T-helper 1 cell (primary cell): ENCODE measurements at places on chromosomes 3 and 15.

- DNase-seq: no peak
These were observed 157.4 kb upstream of the LRTM1 start for GRCh38 chr3:55085231-55085630.

DNA sequence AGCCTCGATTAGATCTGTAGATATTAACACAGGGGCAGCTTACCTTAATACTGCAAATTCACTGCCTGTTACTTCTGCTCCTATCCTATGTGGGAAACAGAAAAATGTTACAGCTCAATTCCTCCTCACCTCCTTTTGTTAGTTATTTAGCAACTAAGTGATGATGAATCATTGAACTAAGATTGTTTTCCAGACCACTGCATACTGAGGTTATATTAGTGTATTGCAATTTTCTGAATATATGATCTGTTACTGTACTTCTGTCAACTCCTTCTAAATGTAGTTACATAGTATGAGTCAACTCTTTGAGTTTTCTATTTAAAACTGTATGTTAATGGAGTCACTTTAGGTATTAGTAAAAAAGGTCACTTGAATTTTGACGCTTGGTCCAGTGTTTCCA is 331.5 kb upstream of the SLCO3A1 start:
- DNase-seq: no peak

- DNase-seq: no peak
These were observed 16.0 kb upstream of the CCNL1 start for GRCh38 chr3:157175691-157176507.

DNA sequence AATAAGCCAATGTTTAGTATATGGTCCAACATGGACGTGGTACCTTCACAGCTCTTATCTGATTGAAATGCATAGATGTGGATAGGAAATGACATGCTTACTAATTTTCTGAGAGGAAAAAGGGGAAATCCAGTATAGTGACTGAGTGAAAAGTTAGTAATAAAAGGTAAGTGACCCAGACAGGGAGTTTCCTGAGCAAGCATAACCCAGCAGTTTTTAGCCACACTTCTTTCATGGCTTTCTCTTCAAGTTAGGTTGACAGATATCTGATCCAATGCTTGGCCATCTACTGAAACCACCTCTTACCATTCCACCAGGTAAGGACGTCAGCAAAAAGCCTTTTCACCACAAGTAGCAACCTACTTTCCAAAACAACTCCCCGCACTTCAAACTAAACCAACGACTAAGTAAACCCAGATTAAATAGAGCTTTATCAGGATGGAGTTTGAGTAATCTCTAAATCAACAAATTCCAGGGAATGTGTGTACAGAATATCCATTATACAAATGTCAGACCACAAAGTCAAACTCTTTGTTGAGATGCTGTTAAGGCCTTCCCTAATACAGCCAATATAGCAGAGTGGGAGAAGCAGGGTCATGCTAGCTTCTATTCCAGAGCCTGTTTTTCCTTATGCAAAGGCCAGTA is 329.7 kb downstream of the RORA start:
- no peak for DNase-seq

DNA sequence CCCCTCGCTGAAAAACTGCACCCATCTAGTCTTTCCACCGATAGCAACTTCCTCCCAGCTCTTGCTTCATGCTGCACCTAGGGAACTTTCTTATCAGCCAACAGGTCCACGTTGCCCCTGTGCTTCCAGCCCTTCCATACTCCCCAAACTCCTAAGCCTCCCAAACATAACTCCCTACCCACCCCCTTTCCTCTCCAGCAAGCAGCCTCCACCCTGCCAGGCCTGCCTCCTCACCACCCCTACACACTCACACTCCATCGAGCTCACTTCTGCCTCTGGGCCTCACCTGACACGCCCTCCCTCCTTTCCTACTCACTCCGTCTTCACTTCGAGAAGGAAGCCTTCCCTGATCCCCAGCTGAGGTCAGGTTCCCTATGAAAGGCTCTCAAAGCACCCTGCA is 8.1 kb downstream of the INSYN1 start:
- DNase-seq: no peak

GRCh38 chr3:75332794-75333193 is 331.3 kb upstream of the FRG2C start:
- no peak for DNase-seq

DNA sequence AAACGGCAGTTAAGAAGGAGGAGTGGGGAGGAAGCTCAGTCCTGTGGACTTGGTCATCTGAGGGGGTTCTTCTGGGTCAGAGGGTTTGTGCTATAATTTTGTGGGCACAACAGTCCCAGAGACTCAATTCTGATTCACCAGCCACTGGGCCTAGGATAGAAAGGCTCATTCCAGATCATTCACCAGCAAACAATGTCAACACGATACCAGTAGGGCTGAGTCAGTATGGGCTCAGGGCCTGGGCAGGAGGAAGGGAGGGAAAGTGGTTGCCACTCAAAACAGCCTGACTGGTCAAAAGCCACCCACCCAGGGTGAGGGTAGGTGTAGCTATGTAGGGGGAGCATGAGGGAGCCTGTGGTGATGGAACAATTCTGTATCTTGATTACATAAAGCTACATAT is 86.9 kb upstream of the MEX3B start:
- DNase-seq: no peak

- DNase-seq: no peak
These were observed 170.9 kb downstream of the ABHD5 start for GRCh38 chr3:43861635-43862034.

- no peak for DNase-seq
These were observed 241.7 kb downstream of the FEZF2 start for GRCh38 chr3:62131620-62132019.

DNA sequence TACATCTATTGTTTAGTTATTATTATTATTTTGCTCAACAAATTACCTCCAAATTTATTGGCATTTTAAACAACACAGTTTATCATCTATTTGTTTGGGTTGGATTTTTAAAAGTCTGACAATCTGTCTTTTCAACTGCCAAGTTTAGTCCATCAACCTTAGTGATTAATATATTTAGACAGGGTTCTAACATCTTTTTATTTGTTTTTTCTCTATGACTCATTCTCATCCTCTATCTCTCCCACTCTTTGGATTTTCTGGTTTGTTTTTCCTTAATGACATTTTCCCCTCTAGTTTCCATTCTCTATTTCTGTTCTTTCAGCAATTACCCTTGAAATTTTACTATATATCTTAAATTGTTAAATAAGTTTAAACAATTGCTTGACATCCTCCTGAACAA is 41.9 kb downstream of the EMC4 start:
- no peak for DNase-seq

GRCh38 chr3:71348831-71349230 is 234.7 kb downstream of the FOXP1 start:
- DNase-seq: no peak

DNA sequence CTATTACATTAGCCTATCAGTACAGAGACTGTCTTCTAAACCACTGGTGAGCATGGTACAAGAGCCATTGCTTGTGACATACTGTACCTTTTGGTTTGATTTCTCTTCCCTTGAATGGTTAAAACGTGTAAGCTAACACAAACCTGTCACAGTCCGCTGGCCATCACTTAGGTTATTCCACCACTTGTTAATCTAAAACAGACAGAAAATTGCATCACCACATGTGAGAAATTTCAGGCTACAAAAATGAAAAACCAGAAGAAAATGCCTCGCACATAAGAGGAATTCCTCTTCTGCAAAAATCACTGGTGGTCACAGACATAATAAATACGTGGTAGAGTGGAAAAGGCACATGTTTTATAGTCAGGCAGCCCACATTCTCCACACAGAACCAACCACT is 22.1 kb downstream of the PARL start:
- DNase-seq: no peak

DNA sequence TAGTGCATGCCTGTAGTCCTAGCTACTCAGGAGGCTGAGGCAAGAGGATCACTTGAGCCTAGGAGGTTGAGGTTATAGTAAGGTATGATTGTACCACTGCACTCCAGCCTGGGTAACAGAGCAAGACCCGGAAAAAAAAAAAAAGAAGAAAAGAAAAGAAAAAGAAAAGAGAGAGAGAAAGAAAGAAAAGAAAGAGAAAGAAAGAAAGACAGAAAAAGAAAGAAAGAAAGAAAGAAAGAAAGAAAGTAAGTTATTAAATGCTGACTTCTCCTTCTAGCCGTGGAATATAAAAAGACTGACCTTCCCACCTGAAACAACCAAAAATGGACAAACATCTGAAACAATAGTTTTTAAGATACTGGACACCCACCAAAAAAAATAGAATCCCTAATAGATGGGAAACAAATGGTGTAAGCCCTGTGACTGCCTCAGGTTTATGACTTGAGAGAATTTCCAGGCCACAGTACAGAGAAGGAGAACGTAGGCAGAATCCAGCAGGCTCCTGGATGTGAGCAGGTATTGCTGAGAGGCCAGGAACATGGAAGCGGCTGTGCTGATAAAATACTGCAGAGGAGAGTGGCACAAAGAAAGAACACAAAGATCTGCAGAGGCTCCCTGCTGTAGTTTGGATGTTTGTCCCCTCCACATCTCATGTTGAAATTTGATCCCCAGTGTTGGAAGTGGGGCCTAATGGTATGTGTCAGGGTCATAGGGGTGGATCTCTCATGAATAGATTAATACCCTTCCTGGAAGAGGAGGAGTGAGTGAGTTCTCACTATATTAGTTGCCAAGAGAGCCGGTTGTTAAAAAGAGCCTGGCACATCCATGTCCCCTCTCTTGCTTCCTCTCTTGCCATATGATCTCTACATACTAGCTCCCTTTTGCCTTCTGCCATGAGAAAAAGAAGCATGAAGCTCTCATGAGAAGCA is 41.8 kb upstream of the PRSS50 start:
- DNase-seq: no peak

DNA sequence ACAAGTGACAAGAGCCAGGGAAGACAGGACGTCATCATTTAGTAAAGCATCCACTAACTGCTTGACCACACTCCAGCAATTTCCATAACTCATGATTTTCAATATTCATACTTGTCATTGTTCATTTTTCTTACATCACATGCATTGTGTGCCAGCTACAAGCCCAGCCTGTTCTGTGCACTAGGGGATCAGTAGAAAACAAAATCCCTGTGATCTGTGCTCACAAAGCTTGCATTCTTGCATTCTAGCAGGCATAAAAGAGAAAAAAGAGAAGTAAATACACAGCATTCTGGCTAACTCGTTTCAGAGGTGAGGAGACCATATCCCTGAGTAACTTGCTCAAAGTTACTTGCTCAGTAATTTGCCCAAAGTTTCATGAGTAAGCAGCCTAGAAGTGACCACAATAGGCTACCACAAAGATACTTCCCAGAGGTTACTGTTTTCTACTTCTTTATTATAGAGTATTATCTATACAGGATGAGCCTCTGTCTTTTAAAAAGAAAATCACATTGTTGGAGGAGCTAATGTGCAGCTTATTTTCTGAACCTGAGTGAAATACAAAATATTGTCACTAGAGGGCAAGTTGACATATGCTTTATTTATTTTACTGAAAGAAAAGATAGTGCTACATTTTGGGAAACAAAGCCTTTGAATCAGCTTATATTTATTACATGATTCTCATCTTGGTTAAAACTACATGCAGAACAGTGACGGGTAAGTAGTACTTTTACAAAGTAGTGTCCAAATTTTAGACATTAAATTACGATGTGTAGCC is 701.4 kb upstream of the LMCD1 start:
- DNase-seq: no peak

DNA sequence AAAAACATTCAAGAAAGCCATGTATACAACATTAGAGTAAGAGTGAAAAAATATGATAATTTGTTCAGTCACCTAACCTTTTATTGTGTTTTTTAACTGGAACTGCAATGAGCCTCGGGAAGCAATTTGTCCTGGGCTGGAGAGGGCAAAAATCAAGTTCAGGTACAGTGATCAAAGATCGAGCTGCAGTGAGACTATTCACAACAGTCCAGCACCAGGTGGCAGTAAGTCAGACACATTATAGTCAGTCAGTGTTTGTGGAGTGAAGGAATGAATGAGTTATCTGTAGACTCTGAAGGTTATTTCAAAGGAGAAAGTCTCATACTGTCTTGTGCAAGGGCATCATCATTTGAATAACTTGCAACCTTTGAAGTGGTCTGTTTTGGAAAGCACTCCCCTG is 116.6 kb downstream of the CHDH start:
- DNase-seq: no peak

DNA sequence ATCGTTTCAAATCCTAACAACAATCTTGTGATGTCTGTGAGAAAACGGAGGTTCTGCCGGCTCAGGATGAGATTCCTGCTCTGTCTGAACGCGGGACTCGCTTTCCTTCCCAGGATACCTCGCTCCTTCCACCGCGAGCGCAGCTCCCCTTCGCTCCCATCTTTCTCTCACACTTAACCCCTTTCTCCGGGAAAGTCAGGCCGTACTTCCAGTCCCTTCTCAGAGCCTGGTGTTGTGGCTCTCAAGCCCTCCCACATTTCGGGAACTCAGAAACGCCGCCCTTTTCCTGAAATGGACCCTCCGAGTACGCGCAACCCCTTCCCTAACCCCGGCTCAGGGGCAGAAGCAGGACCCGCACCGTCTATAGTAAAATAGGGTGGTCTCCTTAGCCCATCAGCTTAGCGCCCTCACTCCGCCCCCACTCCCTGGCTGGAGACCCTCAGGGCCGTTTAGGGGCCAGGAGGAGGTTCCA is 378 bp upstream of the FEM1B start:
- no peak for DNase-seq

DNA sequence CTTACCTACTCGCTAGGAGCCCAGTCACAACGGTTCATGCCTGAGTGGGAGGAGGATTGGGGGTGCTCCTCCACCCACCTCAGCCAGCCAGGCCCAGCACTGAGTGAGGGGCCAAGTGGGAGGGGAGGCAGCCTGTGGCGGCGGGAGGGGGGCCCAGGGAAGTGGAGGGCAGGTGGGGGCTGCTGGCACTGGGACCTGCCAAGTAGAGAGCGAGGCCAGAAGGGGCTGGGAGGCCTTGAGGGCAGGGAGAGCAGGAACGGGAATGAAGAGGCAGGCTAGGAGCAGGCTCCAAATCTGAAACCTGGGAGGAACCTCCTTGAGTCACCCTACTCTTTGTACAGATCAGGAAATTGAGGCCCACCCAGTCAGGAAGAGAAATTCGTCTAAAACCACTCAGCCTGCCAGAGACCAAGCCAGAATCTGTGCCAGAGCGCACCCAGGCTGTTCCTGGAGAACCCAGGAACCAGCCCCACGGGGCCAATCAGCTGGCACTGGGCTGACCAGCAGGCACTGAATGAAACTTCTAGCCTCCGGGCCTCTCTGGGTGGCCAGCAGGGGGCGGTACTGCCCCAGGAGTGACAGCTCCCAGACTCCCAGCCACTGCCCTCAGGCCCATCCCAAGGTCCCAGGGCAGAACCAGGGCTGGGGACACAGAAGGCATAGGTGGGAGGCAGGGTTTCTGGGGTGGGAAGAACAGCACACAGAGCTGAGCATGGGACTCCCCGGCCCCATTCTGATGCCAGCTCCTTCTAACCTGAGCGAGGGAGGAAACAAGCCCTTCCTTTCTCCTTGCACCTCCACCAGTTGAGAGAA is 14.8 kb upstream of the CYP11A1 start:
- peak; percentile 69 for DNase-seq

DNA sequence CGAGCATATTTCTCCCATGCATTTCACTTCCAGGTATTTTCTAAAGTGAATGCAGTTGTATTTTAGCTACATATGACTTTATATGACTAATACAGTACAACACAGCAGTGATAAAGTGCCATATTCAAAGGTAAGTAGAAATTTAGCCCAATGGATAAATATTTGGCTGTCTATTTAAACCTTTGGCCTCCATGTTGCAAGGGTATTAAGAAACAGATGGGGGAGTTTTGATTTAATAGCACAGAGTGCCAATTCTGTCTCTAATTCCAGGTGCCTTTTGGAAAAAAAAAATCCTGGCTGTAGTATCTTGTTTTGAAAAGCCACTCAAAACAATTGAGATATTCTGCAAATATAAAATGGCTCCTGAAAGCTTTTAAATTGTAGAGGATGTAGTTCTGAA is 44.9 kb upstream of the SGO1 start:
- no peak for DNase-seq

- no peak for DNase-seq
These were observed 4.6 kb downstream of the CIDEC start for GRCh38 chr3:9875448-9875847.
